B cell (primary cell): ENCODE measurements at places on chromosomes 1 and 21.

DNA sequence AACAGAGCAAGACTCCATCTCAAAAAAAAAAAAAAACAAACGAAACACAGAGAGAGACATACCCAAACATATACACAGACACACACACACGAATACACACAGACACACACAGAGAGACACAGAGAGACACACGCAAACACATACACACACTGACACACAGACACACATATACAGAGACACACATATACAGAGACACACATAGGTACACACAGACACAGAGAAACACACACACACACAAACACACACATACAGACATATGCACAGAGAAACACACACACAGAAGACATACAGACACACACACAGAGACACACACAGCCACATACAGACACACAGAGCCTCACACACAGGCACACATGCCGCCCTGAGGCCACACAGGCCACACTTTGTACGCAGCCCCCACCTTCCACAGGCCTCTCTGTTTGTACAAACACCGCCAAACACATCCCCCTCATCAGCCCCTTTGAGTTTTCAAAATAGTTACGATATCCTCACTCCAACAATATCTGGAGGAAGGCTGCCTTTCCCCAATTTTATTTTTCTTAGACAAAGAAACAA lies 57.5 kb upstream of the ABCG1 start:
- no peak for DNase-seq

DNA sequence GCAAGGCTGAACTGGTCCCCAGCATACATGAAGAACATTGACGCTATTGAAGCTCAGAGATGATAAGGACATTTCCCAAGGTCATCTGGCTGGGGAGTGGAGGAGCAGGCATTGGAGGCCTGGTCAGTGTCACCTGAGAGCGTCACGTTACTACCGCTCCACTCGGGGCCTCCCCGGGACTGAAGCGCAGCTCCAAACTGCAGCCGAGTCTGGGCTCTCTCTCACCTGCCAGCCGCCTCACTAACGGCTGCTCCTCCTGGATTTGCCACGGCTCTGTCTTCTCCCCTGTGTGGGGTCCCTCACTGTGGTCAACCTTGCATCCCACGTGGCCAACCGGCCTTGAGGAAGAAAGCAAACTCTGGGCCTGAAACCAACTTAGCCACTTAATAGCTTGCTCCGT lies 111.3 kb downstream of the ADSS2 start:
- DNase-seq: no peak

GRCh38 chr1:10378081-10378841 lies 20.6 kb upstream of the PGD start:
- no peak for DNase-seq

- DNase-seq: peak; percentile 25
Observed at GRCh38 chr1:51963592-51964308, 26.8 kb downstream of the RAB3B start.

DNA sequence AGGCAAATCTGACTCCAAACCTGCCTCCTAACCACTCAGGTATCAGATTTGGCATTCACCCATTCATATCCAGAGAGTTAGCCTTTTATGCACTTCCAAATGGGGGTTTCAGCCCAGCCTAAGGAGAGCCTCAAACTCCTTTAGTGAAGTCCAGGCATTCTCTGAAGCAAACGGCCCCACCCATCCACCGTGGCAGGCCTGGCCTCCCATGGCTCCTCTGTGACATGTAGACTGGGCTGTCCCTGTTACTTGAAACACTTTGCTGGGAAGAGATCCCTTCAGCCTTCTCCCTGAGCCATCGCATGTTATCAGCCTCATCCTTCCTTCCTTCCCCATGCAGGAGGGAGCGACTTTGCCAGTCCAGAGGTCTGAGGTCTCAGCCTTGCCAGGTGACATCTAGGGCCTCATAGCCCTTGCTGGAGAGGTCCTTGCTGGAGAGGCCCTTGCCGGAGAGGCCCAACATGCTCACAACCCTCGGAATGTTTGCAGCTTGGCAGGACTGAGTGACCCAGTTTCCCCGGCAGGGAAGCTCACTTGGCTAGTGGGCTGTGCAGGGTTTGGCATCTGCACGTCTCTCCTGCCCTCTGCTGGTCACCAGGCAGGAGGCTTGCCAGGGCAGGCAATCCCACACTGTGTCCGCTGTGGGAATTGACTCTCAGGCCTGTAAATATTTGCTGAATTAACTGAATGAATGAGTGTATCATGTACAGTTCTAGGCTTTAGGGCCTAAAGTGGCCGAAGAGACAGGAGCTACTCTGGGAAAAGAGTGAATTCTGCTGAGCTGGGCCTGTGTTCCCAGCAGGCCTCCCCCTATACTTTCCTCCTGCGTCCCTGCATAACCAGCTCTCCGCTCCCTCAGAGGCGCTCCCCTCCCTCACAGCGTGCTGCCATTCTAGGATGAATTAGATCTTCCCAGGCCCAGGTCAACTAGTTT lies 26.7 kb upstream of the RBM15 start:
- peak; percentile 81 for DNase-seq

DNA sequence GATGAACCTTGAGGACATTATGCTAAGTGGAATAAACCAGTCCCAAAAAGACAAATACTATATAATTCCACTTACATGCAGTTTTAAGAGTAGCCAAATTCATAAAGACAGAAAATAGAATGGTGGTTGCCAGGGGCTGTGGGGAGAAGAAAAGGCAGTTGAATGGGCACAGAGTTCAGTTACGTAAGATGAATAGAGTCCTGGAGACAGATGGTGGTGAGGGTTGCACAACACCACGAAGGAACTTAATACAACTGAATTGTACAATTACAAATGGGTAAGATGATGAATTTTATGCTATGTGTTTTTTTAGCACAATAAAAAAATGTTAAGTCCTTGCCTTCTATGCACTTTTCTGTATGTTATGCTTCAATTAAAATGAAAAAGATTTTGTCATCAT lies 66.6 kb downstream of the CD34 start:
- no peak for DNase-seq

GRCh38 chr1:147238053-147238902 lies 4.2 kb upstream of the CHD1L start:
- DNase-seq: no peak

GRCh38 chr1:220151454-220151853 lies 57.5 kb downstream of the IARS2 start:
- DNase-seq: no peak

DNA sequence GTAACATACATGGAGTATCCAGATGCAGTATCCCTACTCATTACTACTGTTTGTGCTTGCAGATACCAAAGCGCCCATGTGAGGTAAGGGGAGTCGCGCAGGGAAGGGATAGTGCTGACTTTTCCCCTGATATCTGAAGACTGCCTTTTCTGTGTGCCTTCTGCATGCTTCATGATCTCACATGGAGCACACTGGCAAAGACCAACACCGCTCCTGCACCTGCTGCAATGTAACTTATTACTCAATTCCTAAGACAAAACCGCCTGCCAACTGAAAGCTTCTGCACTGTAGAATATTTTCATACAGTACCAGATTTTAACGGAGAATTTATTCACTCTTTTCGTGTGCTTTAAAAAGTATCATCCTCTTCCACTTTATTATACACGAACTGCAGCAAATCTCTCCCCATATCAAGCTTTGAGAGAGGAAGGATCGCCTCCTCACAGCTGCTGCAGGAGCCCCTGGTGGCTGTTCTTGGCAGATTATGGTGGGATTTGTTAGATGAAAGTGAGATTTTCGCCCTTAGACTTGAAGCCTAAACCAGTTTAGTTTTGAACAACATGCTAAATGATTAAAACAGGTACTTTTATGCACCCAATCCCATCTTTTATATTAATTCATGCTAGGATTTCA lies 99.1 kb downstream of the PTPN14 start:
- DNase-seq: no peak

- DNase-seq: no peak
Observed at GRCh38 chr1:165753934-165754333, 14.7 kb downstream of the TMCO1 start.

- DNase-seq: no peak
Observed at GRCh38 chr21:28832013-28832714, 160.5 kb downstream of the LTN1 start.

- peak; percentile 84 for DNase-seq
Observed at GRCh38 chr1:35769188-35769758, 505 bp downstream of the CLSPN start.

DNA sequence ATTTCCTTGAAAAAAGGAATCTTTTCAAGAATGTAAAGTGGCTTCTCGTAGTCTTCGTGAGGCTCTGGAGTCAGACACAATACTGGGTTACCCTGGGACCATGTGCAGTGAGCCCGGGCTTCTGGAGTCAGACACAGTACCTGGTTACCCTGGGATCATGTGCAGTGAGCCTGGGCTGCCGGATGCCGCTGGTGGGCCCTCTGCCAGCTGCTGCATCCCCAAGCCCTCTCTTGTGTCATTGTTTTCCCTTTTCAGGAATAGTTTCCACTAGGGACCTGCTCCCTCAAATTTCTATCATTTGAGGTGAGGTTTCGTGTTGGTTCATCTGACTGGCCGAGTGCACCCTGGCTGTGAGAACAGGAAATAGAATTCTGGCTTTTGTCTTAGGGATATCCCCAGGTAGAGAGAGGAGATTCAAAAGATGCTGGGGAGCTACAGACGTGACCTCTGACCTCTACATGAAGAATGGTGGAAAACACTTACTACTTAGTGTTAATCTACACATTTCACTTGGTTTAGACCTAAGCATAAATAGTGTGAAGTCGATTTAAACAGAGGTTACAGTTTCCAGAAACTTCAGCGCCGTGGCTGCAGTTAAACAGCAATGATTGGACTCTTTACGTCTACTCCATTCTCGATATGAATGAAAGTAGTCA lies 10.6 kb downstream of the ADARB1 start:
- DNase-seq: no peak

DNA sequence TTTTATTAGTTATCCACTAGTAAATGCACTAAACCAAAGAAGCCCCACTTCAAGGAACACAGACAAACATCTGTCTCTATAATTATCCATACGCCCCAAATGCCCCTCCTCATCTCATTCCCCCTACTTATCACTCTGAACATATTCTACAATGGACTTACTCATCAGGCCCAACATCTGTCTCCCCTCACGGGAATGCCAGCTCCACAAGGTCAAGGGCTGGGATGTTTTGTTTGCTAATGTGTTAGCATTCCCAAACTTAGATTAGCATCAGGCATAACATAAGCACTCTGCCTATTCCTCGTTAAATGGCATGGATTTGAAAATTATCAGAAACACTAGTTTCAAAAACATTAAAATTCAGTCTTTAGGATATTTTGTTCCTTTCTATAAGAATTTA lies 279.5 kb downstream of the DSCAM start:
- no peak for DNase-seq

DNA sequence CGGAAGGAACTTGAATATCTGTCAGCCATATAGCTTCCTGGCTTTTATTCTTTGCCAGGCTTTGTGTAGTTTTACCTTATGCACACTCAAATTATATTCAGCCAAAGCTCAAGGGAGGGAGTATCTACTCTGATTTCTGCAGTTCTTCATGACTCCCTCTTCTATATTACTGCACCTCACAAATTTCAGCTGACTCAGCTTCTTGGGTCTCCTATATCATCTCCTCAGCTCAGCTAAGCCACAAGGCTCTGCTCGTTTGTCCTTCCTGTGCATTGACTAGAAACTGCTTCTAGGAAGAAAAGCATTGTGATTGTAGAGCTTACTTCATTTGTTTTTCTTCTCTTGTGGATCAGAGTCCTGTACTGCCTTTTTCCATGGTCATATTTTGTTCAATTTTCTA lies 37.4 kb downstream of the BTBD8 start:
- no peak for DNase-seq

DNA sequence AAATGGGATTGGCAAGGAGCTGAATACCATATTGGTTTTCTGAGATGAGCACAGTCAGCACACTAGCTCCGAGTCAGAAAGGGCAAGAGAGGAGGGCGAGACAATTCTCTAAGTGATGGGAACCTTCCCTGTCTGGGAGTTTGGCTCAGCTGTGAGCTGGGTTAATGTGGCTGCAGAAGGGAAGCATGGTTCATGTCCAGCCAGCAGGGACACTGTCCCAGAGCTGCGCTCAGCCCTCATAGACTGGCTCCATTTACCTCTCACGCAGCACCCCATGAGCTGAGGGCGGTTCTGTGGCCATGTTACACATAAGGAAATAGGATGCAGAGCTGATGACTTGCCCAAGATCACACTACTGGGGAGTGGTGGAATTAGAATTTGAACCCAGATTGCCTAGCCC lies 15.7 kb upstream of the CPT2 start:
- DNase-seq: no peak

DNA sequence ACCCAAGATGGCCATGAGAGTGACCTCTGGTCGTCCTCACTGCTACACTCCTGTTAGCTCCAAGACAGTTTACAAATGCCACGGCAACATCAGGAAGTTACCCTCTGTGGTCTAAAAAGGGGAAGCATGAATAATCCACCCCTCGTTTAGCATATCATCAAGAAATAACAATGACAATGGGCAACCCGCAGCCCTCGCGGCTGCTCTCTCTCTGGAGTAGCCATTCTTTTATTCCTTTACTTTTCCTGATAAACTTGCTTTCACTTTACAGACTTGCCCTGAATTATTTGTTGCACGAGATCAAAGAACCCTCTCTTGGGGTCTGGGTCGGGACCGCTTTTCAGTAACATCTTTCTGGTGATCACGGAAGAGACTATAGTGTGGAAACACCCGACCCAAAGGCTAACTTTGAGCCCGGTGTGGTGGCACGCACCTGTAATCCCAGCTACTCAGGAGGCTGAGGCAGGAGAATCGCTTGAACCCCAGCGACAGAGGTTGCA lies 19.8 kb upstream of the COX20 start:
- DNase-seq: peak; percentile 76

- DNase-seq: no peak
Observed at GRCh38 chr21:45365608-45366241, 39.2 kb upstream of the COL18A1 start.

DNA sequence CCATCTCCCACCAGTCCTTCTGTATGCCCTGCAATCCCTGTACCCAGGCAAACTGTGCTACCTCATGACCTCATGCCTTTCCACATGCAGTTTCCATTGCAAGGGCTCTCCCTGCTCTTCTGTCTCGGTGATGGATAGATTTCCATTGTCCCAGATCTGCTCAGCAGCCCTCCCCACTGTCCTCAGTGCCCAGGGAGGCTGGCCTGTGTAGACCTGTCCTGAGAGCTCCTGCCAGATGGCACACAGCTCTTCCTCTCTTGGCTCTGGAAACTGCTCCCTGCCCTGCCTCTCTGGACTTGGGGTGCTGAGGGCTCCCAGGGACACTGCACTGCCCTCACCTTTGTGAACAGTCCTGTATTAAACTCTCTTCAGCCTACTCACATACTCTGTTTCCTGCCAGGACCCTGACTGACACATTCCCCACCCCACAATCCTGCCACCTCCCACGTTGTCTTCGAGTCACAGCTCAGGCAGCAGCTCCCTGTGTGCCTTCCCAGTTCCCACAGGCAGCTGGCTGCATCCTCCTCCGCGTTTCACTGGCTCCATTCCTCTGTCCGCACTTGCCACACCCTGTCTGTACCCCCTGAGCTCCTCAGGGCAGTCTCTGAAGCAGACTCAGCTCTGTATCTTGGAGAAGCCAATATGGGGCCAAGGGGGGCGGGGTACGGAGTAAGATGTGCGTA lies 57.0 kb downstream of the SPATA46 start:
- DNase-seq: no peak
